ENCODE measurements at places on chromosomes 12 and 14.

- no peak for DNase-seq
Observed at GRCh38 chr12:22635812-22636211, 10.8 kb downstream of the ETNK1 start.

DNA sequence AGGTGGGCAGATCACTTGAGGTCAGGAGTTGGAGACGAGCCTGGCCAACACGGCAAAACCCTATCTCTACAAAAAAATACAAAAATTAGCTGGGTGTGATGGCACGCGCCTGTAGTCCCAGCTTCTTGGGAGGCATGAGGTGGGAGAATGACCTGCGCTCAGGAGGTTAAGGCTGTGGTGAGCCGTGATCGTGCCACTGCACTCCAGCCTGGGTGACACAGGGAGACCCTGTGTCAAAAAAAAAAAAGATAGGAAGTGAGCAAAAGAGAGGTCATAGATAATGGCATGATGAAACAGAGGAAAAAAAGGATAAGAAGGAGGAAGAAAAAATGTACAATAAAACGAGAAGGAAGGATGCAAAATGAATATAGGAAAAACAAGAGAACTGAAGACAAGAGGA lies 159.5 kb downstream of the ETV6 start:
- DNase-seq: no peak

- DNase-seq: no peak
Observed at GRCh38 chr14:100904307-100905087, 975 bp upstream of the RTL1 start.

DNA sequence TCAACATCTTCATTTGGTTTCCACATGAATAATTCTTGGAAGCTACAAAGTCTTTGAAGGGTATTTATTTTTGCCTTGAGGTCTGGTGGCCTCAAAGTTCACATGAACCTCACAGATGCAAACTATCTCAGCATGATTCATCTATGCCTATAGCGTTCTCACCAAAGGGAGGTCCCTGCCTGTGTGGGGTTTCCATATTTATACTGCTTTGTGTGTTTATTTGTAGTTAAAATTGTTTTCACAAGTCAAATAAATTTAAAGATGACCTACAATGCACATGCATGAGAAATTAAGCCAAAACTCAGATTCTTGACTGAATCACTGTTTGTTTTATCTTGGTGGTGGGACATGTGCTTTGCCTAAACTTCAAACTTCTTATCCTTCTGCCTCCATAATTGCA lies 176.7 kb downstream of the PPM1H start:
- no peak for DNase-seq

DNA sequence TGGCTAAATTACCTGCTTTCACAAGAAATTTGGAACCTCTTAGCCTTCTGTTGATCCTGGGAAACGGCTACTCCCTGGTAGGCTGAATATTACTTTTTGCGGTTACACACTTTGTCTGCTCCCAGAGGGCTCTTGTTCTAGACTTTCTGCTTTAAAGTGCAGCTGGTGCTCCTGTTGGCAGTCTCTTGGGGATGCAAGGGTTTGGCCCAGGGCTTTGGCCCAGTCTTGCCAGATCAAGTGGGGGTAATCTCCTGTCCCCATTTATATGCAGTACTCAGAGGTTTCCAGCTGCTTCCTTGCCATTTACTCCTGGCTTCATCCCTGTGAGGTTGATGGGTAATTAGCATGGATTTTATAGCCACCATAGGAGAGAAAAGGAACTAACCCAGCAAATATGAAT lies 558.2 kb upstream of the MIS18BP1 start:
- no peak for DNase-seq

- DNase-seq: no peak
Observed at GRCh38 chr14:54348001-54348611, 48.7 kb upstream of the CDKN3 start.

DNA sequence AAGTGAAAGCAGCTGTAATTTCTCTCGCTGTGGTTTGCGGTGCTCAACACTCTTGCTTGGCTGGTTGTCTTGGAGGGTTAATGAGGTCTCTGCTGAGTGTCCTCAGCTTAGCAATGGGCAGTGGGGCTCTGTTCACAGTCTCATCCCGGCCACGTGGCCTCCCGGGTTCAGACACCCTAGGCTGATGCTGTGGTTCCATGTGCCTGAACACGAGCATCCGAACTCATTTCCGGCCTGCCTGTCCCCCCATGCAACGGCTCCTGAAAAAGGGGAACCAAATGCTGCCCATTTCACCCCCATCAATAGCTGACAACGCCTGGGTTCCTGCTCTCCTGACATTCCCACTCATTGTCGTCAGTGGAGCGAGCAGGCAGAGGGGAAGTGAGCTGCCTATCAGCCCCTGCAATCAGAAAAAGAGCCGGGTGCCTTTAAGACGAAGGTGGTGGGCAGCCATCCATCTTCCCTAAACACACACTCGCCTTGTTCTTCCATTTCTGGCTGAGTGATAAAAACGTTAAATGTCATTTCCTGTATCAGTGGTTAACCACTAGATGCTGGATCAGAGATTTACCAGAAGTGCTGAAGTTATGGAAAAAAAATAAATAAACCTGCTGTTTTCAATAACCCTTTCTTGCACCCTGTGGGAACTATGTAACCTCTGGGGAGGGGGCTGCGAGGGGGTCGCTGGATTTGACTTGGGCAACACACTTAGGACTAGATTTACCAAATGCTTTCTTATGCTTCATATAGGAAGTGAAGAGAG lies 60.3 kb upstream of the BCL2L14 start:
- peak; percentile 90 for DNase-seq

DNA sequence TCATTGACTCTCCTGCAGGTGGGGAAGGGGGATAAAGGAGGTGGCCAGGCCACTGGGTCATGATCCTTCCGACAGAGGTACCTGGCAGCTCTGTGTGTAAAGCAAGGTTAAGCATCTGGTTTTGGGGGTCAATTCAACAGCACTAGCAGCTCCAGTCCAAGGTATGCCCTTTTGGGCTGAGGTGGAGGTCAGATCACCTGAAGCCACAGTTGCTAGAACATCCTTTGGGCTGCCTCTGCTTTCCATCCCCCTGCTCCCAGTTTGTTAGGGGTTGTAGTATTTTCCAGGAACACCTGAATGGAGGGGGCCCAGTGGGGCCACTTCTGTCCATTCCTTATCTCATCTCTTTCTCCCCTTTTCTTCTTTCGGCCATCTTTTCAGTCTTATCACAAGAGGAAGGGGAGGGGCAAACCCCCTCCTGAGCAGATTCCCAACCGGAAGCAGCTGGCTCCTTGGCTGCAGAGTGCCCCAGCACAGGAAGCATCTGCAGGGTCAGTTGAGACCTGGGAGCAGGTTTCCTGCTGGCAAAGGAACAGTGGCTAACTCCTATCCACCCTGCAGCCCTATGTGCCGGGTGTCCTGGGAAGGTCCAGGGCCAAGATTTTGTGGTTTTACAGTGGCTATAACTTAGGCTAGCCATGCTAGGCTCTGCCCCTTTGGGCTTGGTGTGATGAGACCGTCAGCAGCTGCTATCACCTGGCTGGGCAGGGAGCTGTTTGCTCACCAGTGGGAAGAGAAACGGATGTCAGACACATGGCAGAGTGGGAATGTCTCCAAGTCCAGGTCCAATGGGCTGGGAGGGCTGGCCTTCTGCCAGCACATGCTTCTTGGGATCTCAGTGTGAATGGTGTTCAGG lies 40.2 kb downstream of the SH2B3 start:
- peak; percentile 8 for DNase-seq

- DNase-seq: no peak
Observed at GRCh38 chr12:123843912-123844748, 82.0 kb downstream of the DNAH10 start.
